WTC11 (cell line): ENCODE measurements at places on chromosomes 5 and 9. TPM values are rescaled to one million over a fixed set of nuclear protein-coding genes. Genes with fewer than 3 reads are reported as not detected.

DNA sequence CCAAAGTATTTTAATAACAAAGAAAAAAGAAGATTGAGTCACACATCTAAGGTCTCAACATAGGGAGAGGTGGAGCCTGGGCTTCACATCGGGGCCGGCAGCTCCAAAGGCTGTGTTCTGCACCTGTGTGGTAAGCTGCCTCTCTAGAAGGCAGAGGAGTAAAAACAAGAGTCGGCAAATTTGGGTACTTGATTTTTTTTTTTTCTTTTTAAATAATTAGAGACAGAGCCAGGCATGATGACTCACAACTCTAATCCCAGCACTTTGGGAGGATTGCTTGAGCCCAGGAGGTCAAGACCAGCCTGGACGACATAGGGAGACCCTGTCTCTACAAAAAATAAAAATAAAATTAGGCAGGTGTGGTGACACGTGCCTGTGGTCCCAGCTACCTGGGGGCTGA lies 4.7 kb downstream of the URM1 start:
- H3K4me3 ChIP-seq = no peak overlapping the region
- H3K27ac ChIP-seq = no peak overlapping the region
- peaks cover 13% of the 10 kb centered on the region for H3K4me1 ChIP-seq

GRCh38 chr5:132376694-132377641 lies 7.5 kb downstream of the SLC22A5 start:
- H3K27ac ChIP-seq = no peak overlapping the region
- no peaks in the 10 kb centered on the region for H3K36me3 ChIP-seq
- no peak overlapping the region for H3K4me3 ChIP-seq
- H3K27me3 ChIP-seq = no peaks in the 10 kb centered on the region
- no peaks in the 10 kb centered on the region for H3K4me1 ChIP-seq

DNA sequence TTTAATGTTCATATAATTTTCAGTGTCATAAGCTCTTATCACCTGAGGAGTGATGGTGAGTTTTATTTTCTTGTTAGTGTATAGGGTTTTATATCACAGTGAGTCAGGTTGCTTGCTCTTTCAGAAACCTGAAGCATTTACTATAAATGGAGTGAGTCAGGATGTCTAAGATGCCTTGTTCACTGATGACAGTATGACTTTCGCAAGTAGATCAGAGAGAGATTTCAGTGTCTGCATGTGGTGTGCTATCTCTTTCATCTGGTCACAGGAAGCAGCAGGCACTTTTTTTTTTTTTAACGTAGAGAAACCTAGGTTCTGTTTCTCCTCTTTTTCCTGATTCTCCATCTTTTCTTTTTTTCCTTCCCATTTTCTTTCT lies 237.1 kb downstream of the DMRTA1 start:
- no peak overlapping the region for H3K27ac ChIP-seq
- 0 out of 2 replicates have a peak, but pooled peaks cover 9% of the 10 kb centered on the region for H3K36me3 ChIP-seq
- no peaks in the 10 kb centered on the region for H3K27me3 ChIP-seq
- no peak overlapping the region for H3K4me3 ChIP-seq

- no peak overlapping the region for H3K27ac ChIP-seq
- H3K4me1 ChIP-seq = peaks cover 9% of the 10 kb centered on the region
- H3K36me3 ChIP-seq = peaks cover 11% of the 10 kb centered on the region
- DNase-seq = peak; percentile 15
- H3K4me3 ChIP-seq = no peak overlapping the region
- H3K27me3 ChIP-seq = no peaks in the 10 kb centered on the region
These were observed 322.4 kb upstream of the GRAMD2B start for GRCh38 chr5:126100767-126101166.

DNA sequence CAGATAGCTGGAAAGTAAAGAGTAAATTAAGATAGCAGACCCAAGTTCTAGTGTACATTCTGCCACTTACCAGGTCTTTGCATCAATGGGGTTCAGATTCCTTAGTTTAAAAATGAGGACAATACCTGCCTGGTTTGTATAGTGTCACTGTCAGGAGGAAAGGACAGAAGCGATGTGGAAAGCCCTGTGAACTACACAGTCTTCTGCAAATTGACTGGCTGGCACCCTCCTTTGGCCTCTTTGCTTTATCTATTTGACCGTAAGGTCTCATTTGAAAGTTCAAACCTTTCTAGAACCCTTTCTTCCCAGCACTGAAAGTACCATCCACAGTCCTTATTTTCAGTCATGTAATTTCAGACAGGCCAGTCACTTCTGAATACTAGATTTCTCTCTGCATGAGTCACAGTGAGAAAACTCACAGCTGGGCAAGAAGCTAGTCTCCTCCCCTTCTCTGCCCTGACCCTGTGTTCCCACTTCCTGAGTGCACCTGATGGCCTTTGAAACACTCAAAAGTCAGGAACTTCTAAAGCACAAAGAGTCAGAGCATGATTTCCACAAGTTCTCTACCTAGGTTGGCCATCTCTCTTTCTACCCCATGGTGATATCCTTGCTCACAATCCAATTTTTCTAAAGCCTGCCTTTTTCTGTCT lies 91.3 kb upstream of the RASEF start:
- DNase-seq = no peak
- no peaks in the 10 kb centered on the region for H3K4me1 ChIP-seq
- H3K4me3 ChIP-seq = no peak overlapping the region
- H3K36me3 ChIP-seq = no peaks in the 10 kb centered on the region
- H3K27ac ChIP-seq = no peak overlapping the region
- no peaks in the 10 kb centered on the region; the same call in 1 of the 2 replicates for H3K27me3 ChIP-seq

DNA sequence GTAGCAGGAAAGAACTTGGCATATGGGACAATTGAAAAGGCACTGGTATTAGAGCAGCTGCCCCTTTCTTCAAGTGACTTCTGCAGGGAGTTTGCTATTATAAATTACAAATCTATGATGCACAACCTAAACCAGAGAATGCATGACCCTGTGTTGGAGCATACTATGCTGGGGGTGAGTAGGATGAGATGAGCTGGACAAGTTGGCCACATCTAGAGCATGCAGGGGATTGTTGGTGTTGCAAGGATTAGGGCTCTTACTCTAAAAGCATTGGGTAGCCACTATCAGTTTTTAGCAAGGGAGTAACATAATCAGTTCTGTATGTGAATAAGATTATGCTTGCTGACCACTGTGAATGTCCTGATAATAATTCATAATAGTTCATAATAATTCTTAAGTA lies 186.7 kb downstream of the KIAA0825 start:
- H3K27ac ChIP-seq = no peak overlapping the region
- peaks cover 10% of the 10 kb centered on the region for H3K4me1 ChIP-seq
- H3K36me3 ChIP-seq = peaks cover 13% of the 10 kb centered on the region

DNA sequence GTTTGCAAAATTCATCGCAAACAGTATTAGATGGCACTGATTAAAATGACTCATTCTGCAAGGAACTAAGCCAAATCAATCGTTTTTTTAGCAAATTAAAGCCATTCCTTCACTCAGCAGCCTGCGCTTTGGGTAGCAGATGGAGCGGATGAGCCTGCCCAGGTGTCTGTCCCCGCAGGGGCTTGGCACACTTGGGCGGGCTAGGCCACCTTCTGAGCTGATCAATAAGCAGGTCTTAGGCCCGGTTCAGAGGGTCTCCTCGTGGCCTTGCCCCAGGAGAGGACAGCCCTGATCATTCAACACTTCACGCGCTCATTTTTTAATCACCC lies 78.0 kb upstream of the FCN1 start:
- no peak for DNase-seq
- no peak overlapping the region for H3K4me3 ChIP-seq
- H3K27me3 ChIP-seq = peaks cover 25% of the 10 kb centered on the region
- peaks cover 36% of the 10 kb centered on the region for H3K36me3 ChIP-seq

DNA sequence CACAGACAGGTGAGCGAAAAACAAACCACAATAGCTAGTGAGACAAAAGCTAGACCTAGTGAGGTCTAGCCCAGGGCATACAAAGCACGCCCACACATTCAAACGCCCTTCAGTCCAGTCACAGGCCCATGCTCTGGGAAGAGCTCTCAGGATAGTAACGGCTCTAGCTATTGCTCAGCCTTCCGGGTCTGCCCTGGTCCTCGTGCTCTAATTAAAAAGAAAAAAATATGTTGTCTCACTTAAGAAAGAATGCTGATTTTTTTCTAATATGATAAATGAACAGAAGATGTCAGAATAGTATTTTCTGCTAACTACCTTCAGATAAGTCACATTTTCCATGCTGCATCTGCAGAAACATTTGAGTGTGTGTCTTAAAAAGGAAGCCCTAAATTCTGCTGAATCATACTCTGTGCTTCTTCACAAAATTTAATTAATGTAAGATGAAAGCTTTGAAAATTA lies 94.5 kb downstream of the PLPP1 start:
- H3K27me3 ChIP-seq = no peaks in the 10 kb centered on the region
- peak overlapping the region; percentile 83 for H3K27ac ChIP-seq
- H3K4me3 ChIP-seq = no peak overlapping the region
- peaks cover 38% of the 10 kb centered on the region for H3K36me3 ChIP-seq

The CORO2A gene
- total RNA-seq = 32.5 to 37.0 TPM (median 35.9 TPM) in 3 replicates

The F12 gene
- 10.0 to 12.8 TPM (median 12.1 TPM) in 3 replicates for total RNA-seq

The GABRA1 gene
- total RNA-seq = 0.48 to 0.57 TPM (median 0.50 TPM) in 3 replicates

The SLC25A48 gene
- 0.76 to 1.1 TPM (median 1.1 TPM) in 3 replicates for total RNA-seq
